ENCODE measurements at places on chromosomes 7 and 10.
A peak's percentile ranks its signal among the peaks of the same experiment; 100 is the strongest.

DNA sequence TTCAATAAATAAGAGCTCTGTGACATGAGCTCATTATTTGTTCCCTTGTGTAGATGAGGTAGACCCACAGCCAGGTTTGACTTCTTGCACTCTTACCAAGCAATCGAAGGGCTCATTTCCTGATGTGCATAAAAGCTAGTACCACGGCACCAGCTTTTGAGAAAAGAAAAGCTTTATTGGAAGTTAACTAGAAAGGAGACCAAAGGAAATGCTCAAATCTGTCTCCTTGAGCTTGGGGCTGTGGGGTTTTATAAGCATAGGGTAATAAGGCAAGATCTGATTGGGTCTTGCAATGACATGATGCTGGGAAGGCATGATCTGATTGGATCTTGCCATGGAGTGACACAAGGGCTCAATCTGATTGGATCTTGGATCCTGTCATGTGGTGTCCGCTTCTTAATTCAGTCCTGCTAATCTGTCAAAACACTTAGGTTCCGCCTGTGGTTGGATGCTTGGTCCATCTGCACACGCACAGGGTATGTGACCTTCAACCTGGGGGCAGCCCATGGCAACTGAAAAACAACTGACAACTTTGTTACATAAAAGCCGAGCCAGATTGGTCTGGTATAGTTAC lies 47.8 kb upstream of the FRMD4A start:
- no peak for DNase-seq

DNA sequence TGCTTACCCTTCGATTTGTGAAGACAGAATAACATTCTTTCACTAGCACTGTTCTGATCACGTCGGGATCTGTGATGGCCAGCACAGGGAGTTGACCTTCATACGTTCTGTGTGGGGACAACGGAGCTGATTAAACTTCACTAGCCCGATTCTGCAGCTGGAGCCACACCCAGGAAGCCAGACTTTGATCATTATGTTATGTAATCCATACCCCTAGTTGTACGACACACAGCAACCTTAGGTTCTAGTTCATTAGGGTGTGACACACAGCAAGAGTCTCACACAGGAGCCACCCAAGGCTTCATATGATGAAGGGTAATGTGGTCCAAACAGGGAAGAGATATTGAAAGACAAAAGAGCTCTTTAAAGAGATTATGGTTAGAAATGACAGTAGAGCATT lies 7.2 kb downstream of the CYP3A5 start:
- DNase-seq = no peak

GRCh38 chr10:117983961-117984360 lies 62.8 kb downstream of the RAB11FIP2 start:
- no peak for DNase-seq

- no peak for DNase-seq
Observed at GRCh38 chr10:124384172-124384571, 34.6 kb downstream of the OAT start.

DNA sequence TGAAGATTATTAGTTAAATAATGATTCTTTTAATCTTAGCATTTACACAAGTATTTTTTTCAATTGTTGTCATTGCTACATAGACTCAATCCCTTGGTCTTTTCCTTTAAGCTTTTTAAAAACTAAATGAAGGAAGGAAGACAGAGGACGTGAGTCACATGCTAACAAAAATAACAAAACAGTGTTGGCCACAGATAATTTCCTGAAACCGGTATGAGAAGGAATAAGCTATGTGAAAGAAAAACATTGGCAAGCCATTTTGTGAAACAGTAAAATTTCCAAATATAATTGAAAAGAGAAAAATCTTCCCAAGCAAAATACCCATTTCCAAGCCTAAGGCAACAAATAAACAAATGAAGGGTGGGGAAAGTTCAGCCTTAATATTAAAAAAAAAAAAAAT lies 223.0 kb downstream of the AHR start:
- no peak for DNase-seq

DNA sequence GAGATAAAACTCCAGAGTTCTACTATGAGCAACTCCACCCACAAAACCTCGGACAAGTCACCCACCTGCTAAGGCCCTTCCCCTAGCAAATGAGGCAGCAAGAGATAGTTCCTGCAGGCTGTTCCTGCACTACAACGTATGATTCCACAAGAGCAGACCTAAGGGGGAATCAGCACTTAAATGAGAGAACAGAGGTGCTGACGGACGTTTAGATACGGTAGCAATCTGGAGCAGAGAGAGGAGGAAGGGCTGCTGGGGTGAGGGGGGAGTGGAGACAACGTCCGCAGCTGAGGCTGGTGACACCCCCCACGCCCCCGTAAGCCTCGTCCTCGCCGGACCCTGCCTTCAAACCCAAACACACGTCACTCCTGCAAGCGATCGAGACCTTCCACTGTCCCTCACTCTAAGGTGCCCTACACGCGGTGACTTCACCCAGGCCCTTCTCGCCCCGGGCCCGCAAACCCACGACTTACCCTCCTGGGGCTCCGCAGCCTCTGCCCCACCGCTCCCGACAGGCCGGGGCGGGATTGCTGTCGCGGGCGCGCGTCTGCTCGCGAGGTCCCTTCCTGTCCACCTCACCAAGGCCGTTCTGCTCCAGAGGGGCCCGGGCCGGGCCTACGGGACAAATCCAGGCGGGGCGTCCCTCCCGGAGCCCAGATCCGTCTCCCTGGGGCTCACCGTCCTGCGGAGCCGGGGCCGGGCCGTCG lies 635 bp downstream of the ZNF12 start:
- peak; percentile 39 for DNase-seq

DNA sequence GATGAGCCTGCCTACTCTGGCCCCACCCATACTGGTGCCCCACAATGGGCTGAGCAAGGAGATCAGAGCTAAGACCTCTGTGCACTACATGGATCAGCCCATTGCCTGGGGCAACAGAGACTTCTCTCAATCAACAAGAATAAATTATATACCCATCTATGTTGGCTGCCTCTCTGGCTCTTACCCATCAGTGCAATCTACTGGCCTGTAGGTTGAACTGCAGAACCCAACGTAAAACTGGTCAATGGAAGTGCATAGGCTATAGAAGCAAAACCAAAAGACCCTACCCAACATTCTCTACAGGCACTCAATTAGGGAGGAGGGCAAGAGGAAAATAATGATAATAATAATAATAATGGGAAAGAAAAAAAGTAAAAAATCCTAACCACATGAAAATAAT lies 574.3 kb downstream of the MAGI2 start:
- no peak for DNase-seq

Data from GM13977 (cell line).